ENCODE measurements at places on chromosomes 5 and 9.

GRCh38 chr5:61670941-61671340 lies 338.9 kb downstream of the ZSWIM6 start:
- no peak for DNase-seq

DNA sequence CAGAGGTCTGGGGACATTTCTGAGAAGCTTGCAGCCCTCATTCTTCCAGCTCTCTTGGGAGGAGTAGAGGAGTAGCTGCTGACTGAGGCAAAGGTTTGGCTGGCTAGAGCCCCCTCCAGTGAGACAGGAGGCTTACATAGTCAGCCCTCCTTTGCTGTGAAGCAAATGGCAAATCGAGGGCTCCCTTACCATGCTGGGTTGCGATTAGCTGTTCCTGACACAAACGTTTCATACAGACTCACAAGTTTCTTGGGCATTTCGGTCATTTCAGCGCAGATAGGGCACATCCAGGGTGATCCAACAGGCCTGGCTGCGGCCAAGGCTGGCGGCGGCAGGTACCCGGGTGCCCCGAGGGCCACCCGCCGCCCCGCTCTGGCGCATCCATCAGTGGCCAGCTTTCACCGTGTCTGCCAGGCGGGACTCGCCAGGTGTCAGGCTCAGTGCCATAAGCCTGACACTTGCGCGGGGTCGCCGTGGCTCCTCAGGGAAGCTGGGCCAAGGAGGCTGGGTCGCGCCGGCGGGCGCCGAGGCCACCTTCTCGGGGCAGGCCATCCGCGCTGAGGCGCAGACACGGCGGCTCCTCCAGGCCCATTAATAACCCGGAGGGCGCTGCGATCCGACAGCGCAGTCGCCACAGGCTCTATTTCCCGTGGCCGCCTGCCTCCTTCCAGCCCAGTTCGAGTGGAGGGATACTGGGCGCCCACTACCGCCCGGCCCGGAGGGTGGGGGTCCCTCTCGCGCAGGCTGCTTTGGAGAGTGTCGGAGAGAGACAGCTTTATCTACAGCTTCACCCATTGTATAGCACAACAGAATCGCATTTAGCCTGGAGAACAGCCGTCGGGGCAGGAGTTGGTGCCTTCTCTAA lies 9.1 kb downstream of the PRDM6 start:
- no peak for DNase-seq

- no peak for DNase-seq
Measured at GRCh38 chr9:4068449-4068848, 231.4 kb downstream of the GLIS3 start.

DNA sequence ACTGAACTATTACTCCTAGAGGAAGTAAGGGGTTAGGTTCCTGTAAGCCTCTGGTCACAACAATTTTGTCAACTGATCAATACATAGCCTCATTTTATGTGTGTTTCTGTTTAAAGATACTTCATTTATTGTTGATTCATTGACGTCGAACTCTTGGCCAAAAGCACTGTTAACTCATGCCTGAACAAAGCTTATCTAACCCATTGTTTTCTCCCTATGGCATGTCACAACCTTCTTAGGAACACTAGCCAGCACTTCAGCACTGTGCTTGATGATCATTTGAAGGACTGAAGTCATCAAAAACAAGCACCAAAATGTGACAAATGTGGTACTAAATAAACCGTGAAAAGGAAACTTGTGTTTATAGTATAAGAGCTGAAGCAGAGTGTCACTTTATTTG lies 13.5 kb downstream of the CNTLN start:
- no peak for DNase-seq

- DNase-seq = no peak
Measured at GRCh38 chr9:90128587-90129190, 513.9 kb downstream of the DIRAS2 start.

- no peak for DNase-seq
Measured at GRCh38 chr5:31291323-31291854, 97.9 kb downstream of the CDH6 start.

GRCh38 chr5:175353926-175354325 lies 90.1 kb downstream of the DRD1 start:
- no peak for DNase-seq

DNA sequence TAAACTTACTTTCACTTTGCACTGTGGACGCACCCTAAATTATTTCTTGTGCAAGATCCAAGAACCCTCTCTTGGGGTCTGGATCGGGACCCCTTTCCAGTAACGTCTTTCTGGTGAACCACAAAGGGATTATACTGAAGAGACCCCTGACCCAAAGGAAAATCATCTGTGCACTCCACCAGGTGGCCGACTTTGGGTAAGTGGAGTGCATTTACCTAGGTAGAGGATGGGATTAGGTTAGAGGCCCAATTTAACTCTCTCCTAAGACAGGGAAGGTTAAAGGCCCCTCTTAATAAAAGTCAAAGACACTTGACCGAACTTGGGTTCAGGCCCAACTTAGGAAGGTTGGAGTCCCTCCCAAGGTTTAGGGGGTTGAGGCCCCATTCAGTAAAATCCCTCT lies 8.2 kb upstream of the PAIP1 start:
- DNase-seq = no peak

DNA sequence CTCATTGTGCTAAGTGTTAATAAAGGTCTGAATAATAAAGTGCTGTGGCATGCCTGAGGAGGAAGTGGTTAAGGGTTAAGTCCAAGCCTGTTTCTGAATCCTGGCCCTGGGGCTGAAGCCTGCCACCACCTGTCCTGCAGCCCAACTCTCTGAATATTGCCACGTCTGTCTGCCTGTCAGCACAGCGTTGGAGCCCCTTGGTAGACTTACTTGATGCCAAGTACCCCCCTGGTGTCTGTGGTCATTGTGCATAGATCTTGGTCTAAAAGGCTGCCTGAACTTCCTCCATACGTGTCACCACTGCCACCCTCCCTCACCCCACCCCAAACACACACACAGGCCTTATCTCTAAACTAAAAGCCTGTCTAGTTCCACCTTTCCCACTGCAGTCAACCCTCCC lies 35.4 kb upstream of the SLC2A8 start:
- DNase-seq = no peak

DNA sequence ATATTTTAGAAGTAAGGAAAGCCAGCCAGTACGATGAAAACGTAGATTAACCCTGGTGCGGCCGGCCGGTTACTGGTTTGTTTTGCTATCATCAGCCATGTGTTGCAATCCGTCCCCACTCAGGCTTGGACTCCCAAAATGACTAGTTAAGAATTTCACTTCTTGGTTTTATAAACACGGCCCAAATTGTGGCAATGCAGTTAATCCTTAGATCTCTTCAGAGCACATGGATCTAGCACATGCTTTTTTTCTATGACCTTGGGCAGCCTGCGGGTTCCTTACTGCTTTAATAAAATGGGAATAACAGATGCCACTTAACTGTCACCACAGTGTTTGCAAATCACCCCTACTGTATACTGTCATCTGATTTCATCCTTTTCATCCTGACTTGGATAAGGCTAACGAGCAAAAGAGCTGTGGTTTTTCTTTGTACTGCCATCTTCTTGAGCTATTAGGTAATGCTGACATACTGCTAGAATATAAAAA lies 1.5 kb downstream of the NDFIP1 start:
- no peak for DNase-seq

DNA sequence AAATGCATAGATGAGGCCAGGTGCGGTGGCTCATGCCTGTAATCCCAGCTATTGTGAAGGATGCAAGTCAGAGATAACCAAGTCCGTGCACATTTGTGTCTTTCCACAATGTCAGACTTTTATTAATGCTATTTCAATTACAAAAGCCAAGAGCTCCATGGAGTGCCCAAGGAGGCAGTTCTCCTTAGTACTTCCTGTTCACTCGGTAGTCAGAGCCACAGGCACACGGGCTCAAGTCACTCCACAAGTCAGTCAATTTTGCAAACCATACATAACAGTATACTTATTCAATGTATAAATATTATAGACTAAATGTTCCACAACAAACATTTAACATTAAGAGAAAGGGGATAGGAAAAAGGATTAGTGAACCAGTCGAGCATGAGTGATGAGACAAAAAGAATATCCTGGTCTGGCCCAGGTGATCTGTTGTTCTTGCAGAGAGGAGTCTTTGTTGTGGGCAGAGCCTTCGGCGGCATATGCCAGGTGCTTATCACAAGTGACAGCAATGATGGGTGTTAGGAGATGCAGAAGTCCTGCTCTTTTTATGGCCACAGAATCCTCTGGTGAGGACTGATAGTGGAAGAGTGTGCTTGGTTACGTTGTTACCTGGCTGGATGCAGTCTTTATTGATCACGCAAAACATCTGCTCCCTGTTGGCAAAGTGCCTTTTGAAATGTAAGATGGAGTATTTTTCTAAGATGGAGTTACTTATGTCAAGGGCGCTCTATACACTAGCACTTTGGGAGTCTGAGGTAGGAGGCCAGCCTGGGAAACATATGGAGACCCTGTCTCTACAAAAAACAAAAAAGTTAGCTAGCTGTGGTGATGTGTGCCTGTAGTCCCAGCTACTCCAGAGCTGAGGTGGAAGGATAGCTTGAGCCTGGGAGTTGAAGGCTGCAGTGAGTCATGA lies 167.0 kb upstream of the FBXL17 start:
- no peak for DNase-seq

DNA sequence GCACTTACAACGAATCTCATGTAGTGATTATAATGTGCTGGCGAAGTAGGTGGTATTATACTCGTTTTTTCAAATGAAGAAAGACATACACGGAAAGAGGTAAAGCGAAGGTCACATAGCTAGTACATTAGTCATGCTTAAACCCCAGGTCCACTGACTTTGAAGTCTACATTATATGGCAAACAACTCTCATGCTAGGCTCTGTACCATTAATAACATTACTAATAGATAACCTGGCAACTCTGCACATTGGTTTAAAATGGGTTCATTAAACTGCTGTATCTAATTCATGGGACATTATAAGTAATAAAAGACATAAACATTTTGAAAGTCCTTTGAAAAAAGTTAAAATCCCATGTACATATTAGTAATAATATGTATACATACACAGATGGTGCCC lies 21.2 kb downstream of the FYB1 start:
- DNase-seq = no peak

- no peak for DNase-seq
Measured at GRCh38 chr9:116288658-116289057, 135.1 kb downstream of the PAPPA start.

DNA sequence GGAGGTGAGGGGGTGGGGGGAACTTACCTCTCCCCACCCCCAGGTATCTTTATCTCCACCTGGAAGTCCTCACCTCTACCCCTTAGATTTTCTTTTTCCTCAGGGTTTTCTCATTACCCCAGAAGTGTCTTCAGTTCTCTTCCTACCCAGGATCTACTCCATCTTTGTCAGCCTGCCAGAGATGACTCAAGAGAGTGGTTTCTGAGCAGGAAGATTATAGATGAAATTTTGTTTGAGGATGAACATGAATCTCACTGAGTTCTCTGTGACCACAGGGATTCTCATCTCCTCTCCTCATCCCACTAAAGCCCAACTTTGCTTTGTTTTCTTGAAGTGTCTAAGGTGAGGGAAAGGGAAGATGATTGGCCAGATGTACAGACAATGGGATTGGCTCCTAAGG lies 5.2 kb upstream of the HINT2 start:
- DNase-seq = no peak

- DNase-seq = no peak
Measured at GRCh38 chr9:13228431-13228830, 51.1 kb downstream of the MPDZ start.

DNA sequence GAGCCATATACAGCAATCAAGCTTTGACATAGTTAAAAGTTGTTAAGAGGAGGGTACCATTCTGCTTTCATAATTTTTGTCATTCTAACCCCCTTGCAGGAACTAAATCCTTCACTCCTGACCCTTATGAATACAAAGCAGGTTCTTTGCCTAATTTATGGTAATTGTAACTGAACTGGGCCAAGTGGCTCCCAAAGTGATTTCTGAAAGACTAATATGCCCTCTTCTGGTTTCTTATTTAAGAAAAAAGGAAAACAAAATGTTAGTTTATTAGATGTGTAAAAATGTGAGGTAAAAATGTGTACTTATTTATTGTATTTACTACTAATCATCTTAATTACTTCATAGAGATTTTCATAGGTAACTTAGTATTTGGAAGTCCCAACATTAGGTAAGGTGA lies 268.5 kb downstream of the BNC2 start:
- DNase-seq = no peak

GRCh38 chr5:60743511-60744314 lies 43.7 kb upstream of the DEPDC1B start:
- DNase-seq = no peak

DNA sequence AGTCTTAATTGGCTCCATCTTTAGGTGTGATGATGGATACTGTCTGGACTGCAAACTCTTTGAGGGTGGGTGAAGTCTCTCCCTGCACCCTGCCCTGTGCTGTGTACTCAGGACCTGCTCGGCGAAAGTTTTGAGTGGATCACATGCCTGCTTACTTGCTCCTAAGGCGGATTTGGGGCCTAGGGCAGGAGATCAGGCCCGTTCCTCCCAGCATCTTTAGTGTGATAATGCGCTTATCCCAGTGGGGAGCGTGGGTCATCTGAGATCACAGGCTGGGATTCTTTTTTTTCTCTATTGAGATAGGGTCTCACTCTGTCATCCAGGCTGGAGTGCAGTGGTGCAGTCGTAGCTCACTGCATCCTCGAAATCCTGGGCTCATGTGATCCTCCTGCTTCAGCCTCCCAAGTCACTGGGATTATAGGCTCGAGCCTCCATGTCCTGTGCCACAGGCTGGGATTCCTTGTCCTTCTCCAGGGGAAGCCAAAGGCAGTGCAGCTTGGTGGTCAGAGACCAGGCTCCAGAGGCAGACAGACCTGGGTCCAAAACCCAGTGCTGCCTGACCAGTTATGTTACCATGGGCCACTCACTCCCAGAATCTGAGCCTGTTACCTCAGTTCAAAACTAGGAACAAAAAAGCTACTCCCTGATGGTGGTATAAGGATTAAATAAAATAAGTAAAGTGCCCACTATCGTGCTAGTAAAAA lies 59.7 kb downstream of the ZNF618 start:
- DNase-seq = no peak

DNA sequence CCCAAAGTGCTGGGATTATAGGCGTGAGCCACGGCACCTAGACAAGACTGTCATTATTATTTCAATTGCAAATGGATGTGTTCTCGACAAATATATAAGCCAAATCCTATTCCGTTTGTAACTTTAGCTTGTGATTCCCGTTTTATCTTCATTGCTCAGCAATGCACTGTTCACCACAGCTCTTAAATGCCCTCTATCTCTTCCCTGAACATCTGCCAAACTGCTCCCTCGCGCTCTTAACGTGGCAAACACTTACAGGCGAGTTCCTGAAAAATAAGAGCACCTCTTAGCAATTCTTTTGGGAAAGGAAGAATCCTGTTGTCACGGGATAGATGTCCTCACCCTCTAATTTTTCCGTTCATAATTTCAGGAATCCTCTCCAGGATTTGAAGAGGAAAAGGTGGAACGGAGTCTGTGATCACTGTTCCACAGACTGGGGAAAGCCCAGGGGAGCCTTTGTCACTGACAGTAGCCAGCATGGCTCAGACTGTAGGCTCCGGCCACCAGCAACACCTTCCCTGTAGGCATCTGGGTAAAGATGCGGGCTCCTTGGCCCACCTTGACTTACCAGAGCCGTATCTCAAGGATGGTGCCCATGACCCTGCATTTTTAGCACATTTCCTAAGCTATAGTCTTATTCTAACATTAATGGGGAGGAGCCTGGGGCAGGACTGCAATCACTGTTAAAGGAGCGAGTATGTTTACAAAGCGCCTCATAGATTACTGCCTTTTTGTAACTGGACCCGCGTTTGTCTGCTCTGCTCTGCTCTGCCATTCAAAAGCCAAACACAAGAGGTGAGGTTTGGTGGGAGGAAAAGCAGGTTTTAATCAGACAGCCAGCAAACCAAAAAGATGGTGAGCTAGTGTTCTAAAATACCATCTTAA lies 20.2 kb upstream of the GNPDA1 start:
- no peak for DNase-seq

Data from activated T-helper 1 cell treated with Interleukin-2 at 50 U/mL for 16 hours (primary cell).